ENCODE measurements at places on chromosomes 12 and 14.
A peak's percentile ranks its signal among the peaks of the same experiment; 100 is the strongest.

DNA sequence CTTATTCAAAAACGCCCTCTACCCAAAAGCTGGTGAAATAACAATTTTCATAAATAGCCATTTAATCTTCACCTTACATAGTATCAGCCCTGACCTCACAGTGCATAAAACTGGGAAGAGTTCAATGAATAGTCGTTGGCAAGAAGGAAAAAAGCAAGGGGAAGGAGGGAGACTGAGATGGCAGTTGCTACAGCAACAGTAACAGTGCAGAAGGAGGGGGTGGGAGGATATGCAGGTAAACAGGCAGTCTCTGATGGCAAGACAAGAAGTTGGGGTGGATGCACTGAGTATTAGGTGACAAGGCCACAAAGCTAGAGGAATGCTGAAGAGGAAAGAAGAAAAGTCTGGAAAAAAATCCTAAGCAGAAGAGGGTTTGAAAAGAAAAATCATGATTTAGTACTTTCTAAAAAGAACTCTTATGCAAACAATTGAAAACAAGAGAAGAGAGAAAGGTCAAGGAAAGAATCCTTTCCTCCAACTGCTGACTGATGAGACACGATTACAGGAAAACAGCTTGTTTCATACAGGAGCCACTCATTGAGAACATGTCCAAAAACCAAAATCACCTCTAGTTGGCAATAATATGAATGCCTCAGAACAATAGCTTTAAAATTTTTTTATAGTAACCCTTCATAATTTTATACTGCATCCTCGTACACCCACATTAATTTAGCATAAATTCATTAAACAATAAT lies 56.0 kb downstream of the DCAF5 start:
- DNase-seq = no peak

GRCh38 chr12:1350934-1351240 lies 243.5 kb downstream of the FBXL14 start:
- DNase-seq = no peak

- no peak for DNase-seq
Measured at GRCh38 chr14:24075485-24076301, 4.3 kb downstream of the CPNE6 start.

GRCh38 chr12:89414851-89415250 lies 62.5 kb upstream of the DUSP6 start:
- DNase-seq = no peak

- DNase-seq = no peak
Measured at GRCh38 chr14:22300646-22301045, 288.4 kb downstream of the DAD1 start.

DNA sequence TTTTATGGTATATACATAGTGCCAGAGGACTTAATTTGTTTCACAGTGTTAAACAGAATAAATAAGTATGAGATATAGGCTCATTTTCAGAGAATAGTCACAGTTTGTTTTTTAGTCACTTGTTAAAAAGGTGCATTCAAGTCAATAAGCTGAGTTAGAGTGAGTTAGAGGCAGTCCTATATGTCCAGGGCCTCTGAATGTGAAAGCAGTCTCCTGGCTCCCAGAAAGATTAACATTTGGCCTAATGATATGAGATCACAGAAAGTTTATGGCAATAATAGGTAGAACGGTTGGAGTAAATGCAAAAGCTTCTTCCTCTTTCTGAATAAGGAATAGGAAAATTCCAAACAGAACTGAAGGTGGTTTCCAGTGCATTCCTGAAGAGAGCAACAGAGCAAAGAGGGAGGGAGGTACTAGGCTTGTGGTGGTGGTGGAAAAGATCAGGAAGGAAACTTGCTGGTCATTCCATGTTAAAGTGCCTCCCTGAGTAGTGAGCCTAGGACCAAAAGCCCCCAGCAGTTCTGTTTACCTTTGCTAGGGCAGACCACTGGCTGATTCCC lies 54.4 kb downstream of the SLC38A4 start:
- no peak for DNase-seq

GRCh38 chr12:117076410-117077372 lies 22.5 kb downstream of the TESC start:
- DNase-seq = peak; percentile 35

- peak; percentile 79 for DNase-seq
Measured at GRCh38 chr12:38906482-38907200, 1.2 kb upstream of the CPNE8 start.

GRCh38 chr12:1593174-1594005 lies 991 bp downstream of the FBXL14 start:
- DNase-seq = peak; percentile 19

DNA sequence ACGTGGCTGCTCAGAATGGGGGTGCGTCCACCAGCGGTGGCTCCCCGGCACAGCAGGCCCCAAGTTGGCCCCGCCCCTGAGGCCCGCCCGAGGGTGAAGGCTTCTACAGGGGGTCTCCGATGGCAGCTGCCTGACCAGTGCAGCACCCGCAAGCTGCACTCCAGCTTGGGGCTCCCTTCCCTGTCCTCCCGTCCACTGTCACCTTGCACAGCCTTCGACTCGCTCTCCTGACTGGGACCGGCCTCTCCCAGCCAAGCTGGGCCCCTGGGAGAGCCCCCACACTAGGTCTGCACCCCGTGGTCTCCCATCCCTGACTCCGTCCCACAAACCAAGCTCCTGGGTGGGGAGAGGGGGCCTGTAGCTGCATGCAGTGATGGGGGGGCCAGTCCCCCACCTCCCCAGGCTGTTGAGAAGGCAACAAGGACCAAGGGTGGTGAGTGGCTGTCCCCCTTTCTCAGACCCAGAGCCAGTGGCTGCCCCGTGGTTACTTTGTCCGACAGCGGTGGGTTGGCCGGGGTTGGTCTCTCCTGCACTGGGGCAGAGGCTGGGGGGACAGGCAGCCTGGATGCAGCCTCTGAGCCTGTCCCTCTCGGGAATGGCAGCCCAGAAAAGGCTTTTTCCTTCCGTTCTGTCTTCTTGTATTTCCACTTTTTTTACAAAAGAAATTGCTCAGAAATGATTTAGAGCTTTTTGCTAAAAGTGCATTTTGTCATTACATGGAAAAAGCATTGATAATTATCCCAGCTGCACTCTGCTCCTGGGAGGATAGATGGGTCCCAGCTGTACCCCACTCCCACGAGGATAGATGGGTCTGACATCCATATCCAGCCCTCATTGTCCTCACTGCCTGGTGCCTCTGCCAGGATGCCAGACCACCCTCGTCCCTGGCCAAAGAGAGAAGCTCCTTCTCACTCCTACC lies 217.0 kb downstream of the KIF26A start:
- no peak for DNase-seq
